ENCODE measurements at places on chromosomes 12 and 14.

DNA sequence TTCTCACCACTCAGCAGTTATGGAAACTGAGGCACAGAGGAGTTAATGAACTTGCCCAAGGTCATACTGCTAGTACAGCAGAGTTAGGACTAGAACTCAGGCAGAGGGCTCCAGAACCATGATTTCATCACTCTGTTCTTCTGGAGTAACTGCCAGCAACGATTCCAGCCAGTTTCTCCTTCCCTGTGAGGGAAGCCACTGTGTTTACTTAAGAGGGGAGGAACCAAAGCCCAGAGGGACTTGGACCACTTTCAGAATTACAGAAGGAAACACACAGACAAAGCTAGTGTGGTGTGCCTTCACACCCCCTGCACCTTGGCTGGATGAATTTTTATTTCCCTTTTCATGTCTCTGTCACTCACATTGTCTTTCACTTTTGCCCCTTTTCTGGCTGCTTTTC is 398.2 kb downstream of the DPF3 start:
- no peak for DNase-seq

DNA sequence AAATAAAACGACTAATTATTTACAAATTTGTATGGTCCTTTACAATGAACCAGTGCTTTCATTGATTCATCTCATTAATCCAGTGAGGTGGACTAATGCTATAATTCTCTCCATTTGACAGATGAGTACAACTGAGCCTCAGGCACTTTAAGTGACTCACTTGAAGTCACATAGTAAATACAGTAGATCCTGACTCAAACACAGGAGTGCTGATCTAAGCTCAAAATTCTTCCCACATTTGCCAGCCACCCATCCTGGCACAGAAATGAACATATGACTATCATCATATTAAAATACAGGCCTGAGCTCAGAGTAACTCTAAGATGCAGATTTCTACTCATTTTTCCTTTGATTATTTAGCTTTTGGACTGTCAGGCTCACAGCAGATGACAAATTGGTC is 30.6 kb downstream of the SLC16A7 start:
- DNase-seq = no peak

- peak; percentile 34 for DNase-seq
These were observed at the start of gene GLIPR1L1 for GRCh38 chr12:75334384-75335030. TSS of gene GLIPR1L1 (plus strand) at chr12:75334670. CDS start at chr12:75334729, 59 bp downstream.

- no peak for DNase-seq
These were observed 7.4 kb upstream of the CSRNP2 start for GRCh38 chr12:51090705-51091229.

DNA sequence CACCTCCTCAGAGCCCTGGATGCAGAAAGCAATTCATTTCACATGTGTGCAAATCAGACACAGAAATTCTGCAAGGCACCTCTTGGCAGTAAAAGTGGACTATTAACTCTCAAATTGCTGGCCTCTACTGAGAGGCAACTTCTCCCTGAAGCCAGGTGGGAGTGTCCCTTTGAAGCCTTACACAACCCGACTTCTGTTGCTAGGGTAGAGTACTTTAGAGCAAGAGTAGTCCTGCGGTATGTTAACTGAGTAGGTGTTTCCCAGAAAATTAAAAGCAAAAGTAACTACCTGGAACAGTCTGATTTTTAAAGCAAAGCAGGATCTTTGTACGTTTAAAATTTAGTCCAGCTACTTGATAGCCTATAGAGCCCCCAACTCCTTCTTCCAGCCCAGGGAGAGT is 483.4 kb downstream of the DIO2 start:
- no peak for DNase-seq

- peak; percentile 10 for DNase-seq
These were observed 9.7 kb downstream of the AQP6 start for GRCh38 chr12:49982246-49983087.

GRCh38 chr12:115528466-115528865 is 749.0 kb downstream of the MED13L start:
- DNase-seq = no peak

- no peak for DNase-seq
These were observed 83.3 kb downstream of the PLEKHG7 start for GRCh38 chr12:92786045-92786444.

DNA sequence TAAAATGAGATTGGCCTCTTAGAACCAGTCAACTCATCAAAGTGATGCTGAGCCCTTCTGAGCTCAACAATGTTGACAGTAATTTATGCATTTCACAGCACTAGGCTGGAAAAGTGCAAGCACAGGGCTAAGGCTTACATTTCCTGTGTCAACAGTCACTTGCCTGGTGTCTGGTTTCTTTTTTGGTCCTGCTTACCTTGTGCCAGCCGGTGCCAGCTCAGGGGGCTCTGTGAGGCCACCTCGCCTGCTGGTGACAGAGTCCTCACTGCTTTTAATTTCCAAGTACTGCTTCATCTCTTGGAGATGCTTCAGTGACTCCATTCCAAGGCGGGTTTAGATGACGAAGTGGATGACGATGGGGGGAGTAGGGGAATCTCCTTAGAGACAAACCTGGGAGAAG is 53.1 kb upstream of the KCNA1 start:
- DNase-seq = no peak

DNA sequence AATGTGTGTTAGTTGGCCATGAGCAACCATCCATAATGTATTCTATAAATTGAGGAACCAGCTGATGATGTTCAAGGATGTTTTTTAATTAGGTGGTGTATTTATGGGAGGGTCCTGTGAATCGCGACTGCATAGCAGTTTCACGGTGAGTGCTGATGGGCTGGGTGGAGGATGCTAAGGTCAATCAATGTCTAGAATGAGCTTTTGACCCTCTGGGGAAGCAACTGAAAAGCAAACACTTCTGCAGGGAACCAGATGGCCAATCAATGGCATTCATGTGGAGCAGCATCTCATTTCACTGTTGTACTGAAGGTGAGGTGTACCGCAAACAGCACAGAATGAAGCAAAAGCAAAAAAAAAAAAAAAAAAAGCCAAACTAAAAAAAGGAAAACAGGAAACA is 676.1 kb upstream of the TMEM132C start:
- DNase-seq = no peak

DNA sequence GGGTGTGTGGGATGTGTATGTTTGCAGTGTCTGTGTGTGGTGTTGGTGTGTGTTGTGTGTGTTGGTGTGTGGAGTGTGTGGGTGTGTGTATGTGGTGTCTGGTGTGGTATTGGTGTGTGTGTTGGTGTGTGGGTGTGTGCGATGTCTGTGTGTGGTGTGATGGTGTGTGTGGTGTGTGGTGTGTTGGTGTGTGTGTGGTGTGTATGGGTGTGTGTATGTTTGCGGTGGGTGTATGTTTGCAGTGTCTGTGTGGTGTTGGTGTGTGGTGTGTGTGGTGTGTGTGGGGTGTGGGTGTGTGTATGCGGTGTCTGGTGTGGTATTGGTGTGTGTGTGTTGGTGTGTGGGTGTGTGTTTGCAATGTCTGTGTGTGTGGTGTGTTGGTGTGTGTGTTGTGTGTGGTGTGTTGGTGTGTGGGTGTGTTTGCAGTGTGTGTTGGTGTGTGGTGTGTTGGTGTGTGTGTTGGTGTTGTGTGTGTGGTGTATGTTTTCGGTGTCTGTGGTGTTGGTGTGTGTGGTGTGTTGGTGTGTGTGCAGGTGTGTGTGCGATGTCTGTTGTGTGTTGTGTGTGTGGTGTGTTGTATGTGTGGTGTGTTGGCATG is 15.7 kb downstream of the MLXIP start:
- no peak for DNase-seq

- no peak for DNase-seq
These were observed 24.9 kb upstream of the CEBPE start for GRCh38 chr14:23143911-23144310.

GRCh38 chr14:103155826-103156394 is 32.6 kb downstream of the TNFAIP2 start:
- DNase-seq = no peak

DNA sequence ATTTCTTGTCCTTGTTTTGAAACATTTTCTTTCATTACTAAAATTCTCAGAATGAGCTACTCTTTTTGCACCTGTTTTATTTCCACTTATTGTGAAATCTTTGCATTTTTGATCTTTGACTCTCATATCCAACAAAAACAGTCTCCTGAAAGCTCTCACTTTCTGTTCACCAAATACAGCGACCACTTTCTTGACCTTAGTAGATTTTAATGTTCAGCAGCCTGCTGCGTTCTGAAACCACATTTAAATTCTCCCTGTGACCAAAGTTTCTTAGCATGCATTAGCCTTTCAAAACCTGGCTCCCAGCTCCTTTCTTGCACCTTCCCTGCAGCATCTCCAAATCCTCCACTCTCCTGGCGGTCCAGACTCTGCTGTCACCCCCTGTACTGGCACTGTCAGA is 404.4 kb upstream of the PDE3A start:
- no peak for DNase-seq

GRCh38 chr12:14514154-14514842 is 53.4 kb downstream of the PLBD1 start:
- DNase-seq = no peak

GRCh38 chr14:51653079-51653774 is 1.5 kb downstream of the FRMD6 start:
- DNase-seq = peak; percentile 42

DNA sequence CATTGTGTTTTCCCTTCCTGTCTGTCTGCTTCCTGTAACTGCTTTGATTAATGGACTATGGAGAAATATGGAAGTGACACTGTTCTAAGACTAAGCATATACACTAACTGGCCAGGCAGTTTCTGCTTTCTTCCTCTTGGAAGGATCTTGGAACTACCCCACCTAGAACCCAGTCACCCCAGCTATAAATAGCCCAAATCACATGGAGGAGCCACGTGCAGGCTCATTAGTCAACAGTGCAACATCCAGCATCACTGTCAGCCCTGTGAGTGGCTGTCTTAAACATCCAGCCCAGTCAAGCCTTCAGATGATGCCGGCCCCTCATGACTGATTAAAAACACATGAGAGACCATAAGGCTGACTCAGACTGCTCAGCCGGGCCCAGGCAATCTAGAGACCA is 39.2 kb downstream of the BCAT1 start:
- no peak for DNase-seq

- no peak for DNase-seq
These were observed 342.1 kb upstream of the RGS6 start for GRCh38 chr14:71590131-71590530.

GRCh38 chr14:60094306-60094897 is 2.7 kb downstream of the PCNX4 start:
- DNase-seq = no peak

DNA sequence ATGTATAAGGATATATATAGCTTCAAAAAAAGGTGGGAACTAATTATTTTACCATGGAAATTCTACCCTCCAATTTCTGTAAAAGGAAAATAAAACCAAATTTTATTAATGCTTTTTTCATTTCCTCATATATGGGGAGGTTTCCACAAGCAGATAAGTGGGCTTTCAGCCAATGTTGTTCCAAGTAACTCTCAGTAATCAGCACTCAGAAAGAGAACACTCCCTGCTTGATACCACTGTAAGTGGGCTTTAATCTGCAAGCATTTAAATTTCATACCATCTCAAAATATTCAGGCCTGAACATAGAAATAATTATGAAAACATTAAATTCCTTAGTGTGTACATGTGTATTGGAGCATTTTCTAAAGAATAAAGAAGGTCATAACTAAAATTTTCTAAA is 827.6 kb downstream of the C12orf50 start:
- no peak for DNase-seq
